Smooth muscle cell of the pulmonary artery (primary cell): ENCODE measurements at places on chromosomes 2 and 18. TPM values are rescaled to one million over a fixed set of nuclear protein-coding genes. Genes with fewer than 3 reads are reported as not detected.

FRZB gene
- total RNA-seq: 0.20 and 0.72 TPM in 2 replicates

NEB gene
- 0.33 TPM in 2 replicates for total RNA-seq

PTPRM gene
- total RNA-seq: 99.4 and 101 TPM in 2 replicates

FMNL2 gene
- 18.2 and 58.0 TPM in 2 replicates for total RNA-seq

GNAL gene
- 0.20 and 1.0 TPM in 2 replicates for total RNA-seq

PSD4 gene
- total RNA-seq: 0.72 and 1.4 TPM in 2 replicates

DES gene
- 1.1 and 3.0 TPM in 2 replicates for total RNA-seq

REG3A gene
- total RNA-seq: not detected in 2 replicates

SCG2 gene
- 5.1 and 37.2 TPM in 2 replicates for total RNA-seq

TCF7L1 gene
- 5.1 and 5.2 TPM in 2 replicates for total RNA-seq

CDH2 gene
- 84.8 and 368 TPM in 2 replicates for total RNA-seq

FBLN7 gene
- 7.5 and 17.7 TPM in 2 replicates for total RNA-seq

DNER gene
- total RNA-seq: 0.20 and 1.0 TPM in 2 replicates

HOXD3 gene
- 0.26 and 3.2 TPM in 2 replicates for total RNA-seq

XDH gene
- total RNA-seq: 0.07 and 2.7 TPM in 2 replicates

BMP10 gene
- not detected in 2 replicates for total RNA-seq

PRKAG3 gene
- total RNA-seq: 0.10 and 0.52 TPM in 2 replicates

DSC2 gene
- total RNA-seq: 0.07 TPM in 2 replicates

MAPK4 gene
- total RNA-seq: under 0.01 TPM in 1 of 2 replicates, not detected in the other

SIX3 gene
- total RNA-seq: not detected in 2 replicates

NOL4 gene
- total RNA-seq: not detected in 2 replicates

ST6GAL2 gene
- total RNA-seq: 0.03 and 0.07 TPM in 2 replicates

PASK gene
- total RNA-seq: 2.4 TPM in 2 replicates

ANKRD62 gene
- not detected in 2 replicates for total RNA-seq

ZNF385B gene
- total RNA-seq: not detected in 2 replicates

ABCB11 gene
- under 0.01 and 0.13 TPM in 2 replicates for total RNA-seq

NCKAP1 gene
- 211 and 218 TPM in 2 replicates for total RNA-seq

SERPINB13 gene
- not detected in 2 replicates for total RNA-seq

HRH4 gene
- 0.07 and 0.17 TPM in 2 replicates for total RNA-seq

KIAA1328 gene
- total RNA-seq: 4.0 and 4.9 TPM in 2 replicates

FBXO36 gene
- total RNA-seq: 1.8 and 2.9 TPM in 2 replicates

UGT1A5 gene
- not detected in 2 replicates for total RNA-seq

LDLRAD4 gene
- 0.39 and 1.8 TPM in 2 replicates for total RNA-seq

ICA1L gene
- total RNA-seq: 3.1 and 3.7 TPM in 2 replicates
